Left lobe of liver (tissue), 2 donors: ENCODE measurements at places on chromosomes 11 and 22.

DNA sequence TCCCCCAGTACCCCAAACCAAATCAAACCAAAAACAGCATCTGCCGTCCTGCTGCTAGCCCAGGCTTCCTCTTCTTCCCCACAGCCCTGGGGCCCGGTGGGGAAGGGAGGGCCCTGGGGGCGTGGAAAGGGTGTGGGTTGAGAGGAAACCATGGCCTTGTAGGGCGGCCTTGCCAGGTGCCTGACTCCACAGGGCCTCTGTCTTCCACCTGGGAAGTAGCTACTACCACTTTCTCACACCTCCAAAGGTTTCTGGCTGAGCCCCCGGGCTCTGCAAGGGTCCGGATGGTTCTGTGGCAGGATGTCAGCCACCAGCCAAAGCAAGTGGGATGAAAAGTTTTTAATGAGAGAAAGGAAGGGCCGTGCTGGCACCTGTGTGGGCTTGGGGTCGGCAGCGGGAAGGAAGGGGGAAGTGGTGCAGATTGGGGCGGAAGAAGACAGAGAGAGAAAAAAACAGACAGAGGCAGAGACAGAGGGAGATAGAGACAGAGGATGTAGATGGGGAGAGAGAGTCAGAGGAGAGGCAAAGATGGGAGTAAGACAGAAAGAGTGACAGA lies 10.5 kb downstream of the TPST2 start:
- DNase-seq = no peak

- DNase-seq = no peak
Measured at GRCh38 chr11:108914211-108914610, 249.3 kb downstream of the DDX10 start.

DNA sequence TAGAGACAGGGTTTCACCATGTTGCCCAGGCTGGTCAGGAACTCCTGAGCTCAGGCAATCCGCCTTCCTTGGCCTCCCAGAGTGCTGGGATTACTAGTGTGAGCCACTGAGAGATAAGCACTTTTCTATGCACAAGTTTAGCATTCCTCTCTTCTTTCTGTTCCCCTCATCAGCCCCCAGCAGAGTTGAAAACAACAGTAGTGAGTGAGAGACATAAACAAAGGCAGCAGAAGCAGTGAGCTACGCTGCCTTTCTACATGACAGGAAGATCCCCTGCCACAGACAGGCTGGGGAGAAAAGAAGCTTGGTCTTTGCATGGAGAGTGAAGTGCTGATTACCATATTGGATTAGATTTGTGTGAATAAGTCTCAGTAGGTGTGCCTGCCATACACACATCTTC lies 392.0 kb upstream of the KIRREL3 start:
- DNase-seq = no peak

DNA sequence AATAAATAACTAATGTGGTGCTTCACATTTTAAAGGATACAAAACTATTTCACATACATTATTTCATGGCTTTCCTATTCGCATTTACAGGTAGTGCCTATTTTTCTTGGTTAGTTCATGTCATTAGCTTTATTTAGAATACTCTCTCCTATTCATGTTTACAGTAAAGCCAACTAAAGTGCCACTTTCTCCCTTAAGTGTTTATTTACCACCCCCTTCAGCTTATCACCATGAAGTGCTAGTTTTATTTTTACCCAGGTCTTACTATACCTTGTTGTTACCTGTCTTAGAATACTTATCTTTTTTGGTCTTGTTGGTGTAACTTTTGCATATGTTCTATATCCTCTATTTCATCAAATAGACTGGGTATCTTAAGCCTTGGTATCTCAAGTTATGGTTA lies 715.2 kb upstream of the TENM4 start:
- DNase-seq = no peak

DNA sequence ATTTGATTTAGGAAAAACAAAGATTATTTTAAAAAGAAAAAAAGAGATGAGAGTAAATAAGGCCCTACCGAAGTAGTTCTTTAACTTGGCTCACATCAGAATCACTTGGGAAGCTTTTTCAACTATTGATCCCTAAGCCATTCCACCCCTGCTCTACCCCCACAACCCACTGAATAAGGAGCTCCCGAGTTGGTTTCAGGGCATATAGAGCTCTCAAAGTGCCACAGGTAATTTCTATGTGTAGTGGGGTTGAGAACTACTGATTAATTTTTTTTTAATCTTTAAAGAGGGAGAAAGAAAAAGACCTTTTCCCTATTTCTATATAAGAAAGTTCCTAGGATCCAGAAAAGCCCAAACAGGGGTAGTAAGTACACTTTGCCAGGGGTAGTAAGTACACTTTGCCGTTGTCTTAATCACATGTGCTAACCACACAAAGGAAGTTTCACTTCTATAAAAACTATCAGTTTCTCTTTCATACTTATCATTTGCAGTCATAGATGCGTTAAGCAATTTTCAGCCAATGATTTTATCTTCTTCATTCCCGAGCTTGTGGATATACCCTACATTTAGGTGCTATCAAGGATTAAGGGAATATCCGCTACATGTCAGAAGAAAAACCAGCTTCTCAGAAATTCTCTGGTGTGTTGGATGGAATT lies 108.4 kb upstream of the ZC3H12C start:
- no peak for DNase-seq

DNA sequence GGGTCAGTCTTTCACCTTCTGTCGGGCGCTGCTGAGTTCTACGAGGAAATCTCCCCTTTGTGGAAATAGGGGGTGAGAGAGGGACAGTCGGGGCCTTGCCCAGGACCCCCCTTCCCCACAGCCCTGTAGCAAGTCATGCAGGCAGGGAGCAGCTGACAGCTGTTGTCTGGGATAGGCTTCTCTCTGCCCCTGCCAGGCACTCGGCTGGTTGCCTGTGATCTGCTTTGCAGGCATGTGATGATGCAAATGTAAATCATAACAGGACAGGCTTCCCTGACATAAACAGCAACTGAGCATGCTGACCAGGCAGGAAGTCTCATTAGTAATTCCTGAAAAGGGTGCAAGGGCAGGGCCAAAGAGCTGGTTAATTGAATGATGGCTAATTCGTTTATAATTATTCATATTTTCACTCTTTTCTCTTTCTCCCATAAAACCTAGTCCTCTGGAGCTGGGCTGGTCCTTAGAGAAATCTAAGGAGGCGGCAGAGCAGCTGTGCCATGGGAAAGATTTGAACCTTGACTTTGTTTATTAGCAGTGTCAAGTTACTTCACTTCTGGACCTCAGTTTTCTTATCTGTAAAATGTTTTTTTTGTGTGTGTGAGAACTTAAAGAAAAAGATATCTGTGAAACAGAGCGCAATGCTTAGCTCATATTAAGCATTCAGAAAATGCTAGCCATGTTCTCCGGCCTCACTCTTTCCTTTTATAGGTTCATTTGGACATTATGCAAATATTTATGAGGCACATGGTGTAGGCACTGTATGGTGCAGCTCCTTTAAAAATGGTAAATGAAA lies 129.7 kb downstream of the LDLRAD3 start:
- DNase-seq = no peak

DNA sequence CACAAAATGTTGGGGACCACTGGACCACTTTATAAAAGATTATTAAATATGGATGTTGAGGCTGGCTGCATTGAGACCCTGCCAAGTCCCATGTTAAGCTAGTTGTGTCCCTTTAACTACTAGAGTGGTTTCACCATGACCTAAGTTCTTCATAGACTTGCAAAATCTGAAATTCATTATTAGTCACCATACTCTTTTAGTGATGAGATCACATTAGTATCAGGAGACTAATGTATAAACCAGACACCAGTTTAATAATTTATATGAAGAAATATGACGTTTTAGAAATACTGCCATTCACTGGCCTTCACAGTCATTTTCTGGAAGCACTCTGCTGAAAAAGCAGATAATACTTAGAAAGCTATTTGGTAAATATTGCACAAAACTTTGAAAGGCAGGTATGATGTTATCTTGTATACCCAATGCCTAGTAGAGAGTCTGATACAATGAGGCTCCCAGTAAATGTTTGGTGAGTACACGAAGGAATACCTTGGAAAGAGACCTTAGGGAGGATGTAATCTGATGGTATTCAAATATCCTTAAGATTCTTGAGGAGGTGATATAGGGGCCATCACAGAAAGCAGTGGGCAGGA lies 728.2 kb upstream of the ANO5 start:
- DNase-seq = no peak

DNA sequence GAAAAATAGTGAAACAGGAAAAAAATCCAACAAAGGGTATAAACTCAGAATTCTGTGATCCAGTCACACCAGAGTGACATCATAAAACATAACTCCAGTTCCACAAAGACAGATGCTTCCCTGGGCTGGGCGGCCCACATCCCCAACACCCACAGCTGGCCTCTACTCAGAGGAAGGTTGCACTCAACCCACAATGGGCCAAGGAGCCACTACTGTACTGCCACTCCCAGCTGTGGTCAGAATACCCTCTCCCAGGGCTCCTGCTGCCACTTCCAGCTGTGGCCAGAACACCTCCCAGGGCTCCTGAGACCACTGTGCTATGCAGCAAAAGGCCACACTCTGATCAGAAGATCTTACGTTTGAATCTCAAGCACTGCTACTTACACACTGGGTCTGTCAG lies 18.3 kb downstream of the SMCO4 start:
- no peak for DNase-seq

DNA sequence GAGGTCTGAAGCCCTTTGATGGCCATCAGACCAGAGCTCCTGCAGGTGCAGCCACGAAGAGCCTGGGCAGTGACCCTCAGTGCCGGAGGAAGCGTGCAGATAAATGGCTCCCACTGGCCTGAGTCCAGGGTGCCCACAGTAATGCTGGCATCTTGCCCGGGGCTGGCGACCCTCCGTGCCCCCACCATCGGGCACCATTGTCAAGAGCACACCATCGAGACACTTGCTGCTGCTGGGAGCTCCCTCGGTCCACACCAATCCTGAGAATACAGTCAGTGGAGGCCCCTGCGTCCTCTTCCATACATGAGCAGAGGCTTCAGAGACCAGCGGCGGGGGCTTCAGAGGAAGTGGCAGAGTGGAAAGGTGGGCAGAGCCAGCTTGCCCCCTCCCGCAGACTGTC lies 1448.3 kb downstream of the BRD1 start:
- peak; percentile 33 for DNase-seq

DNA sequence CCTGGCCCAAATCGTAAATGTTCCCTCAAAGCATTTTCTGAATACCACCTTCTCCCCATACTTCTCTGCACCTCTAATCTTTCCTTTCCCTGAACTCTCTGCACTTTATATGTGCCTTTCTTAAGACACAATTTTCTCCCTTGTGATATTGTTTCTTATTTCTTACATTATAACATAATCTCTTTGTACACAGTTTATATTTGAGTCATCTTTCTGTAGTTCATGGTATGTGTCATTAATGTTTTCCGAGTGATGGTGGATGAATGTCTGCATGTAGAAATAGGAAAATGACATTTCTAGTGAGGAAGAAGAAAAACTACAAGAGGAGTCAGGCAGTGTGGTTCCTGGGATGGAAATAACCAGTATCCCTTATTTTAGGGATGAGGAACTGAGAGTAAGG lies 5.5 kb downstream of the ACRV1 start:
- DNase-seq = no peak

DNA sequence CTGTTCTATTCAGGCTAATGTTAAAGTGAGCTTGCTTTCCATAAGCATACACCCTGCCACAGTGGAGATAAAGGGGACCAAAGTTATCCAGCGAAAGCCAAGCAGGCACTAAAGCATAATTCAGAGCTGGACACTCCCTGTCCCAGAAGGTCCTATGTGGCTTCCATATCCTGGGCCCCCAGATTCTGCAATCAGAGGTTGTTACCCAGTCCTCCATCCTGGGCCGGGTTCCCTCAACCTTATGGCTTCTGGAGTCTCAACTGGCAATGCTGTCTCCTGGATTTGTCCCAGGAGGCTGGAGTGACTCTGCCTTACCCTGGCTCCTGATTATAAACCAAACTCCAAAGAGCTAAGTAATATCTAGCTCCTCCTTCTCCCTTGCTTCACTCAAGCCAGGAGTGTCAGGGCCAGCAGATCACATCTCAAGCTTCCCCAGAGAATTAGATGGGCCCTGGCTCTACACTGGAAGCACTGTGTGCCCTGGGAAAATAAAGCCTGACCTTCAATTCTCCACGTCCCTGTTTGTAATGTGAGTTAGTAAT lies 14.0 kb upstream of the SMIM35 start:
- DNase-seq = no peak

DNA sequence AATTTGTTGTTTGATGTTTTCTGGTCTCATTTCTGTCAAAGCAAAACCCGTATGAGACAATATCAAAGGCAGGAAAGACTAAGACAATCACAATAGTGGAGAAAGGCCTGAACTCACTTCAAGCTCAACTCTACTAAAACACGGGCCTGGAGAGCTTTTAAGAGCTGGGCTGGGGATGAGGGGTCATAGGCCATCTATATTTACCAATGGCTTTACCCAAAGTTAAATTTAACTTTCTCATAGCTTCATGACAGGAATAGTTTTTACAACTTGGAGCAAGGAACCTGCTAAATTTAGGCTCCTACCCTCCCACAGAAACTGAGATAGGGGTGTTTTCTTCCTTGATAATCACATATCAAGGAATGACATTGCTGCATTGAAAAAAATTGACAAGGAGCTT lies 223.4 kb upstream of the CHORDC1 start:
- DNase-seq = no peak

DNA sequence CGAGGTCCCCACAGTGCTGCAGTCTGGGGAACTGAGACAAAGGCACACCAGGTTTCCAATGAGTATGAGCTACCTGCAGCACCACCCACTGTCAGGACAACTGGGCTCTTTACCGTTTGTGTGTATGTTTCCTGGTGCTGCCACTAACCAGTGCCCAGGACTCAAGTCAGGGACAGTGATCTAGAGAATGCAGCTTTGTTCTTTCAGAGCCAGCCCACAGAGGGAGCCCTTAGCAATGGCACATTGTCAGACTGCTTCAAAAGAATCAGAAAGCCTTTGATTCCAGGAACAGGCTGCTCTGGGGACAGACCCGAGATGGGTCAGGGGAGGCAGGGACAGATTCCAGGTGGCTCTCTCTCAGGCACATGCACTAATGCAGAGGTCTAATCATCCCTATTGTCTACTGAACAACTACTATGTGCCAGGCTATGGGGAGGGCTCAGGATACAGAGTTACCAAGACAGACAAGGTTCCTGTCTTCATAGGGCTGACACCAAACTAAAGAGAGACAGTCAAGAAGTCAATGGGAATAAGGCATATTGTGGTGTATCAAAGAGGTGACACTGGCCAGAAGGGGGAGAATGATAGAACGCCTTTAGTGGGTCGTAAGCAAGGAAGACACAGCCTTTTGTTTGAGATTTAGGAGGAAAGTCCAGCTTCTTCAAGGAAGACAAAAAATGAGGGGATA lies 103.7 kb downstream of the VPREB1 start:
- no peak for DNase-seq

- DNase-seq = no peak
Measured at GRCh38 chr11:129251067-129251466, 58.9 kb upstream of the ARHGAP32 start.

DNA sequence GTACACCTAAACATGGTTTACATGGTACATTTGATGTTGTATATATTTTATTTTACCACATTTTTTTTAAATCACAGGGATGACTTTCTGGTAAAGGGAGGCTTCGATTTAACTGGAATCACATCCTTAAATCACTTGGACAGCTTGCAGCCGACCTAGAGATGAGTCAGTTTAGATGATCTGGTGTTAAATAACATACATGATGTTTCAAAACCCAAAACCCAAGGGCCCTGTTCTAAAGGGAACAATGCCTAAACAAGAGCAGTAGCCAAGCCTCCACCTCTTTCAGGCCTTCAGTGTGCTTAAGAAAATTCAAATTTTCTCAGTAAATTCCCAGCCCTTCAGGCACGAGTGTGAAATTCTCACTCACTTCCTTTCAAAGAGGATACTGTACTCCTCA lies 108.8 kb downstream of the WT1 start:
- DNase-seq = no peak

GRCh38 chr22:21069375-21069774 lies 23.6 kb downstream of the LRRC74B start:
- no peak for DNase-seq

- DNase-seq = no peak
Measured at GRCh38 chr11:111996129-111996528, 29.1 kb upstream of the DLAT start.
